ENCODE measurements at places on chromosomes 1 and 21.

DNA sequence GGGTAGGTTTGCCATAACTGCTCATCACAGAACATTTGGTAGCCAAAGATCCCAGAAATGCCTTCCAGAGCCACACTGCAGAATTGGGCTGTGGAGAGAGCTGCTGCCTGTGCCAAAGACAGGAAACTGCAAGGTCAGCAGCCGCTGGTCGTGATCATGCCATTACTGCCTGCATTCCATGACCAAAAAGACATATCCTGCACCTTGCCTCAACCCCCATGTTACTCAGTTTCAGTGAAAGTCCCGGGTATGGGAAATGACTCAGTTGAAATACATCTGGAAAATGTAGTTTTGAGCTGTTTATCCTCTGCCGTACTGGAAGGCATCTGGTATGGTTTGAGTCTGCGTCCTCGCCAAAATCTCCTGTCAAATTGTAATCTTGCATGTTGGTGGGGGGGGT is 161.7 kb downstream of the FCRL5 start:
- peak; percentile 82 for DNase-seq

- no peak for DNase-seq
Observed at GRCh38 chr1:205532996-205533735, 28.7 kb downstream of the CDK18 start.

GRCh38 chr1:117169871-117170596 is 40.7 kb downstream of the VTCN1 start:
- DNase-seq = no peak

DNA sequence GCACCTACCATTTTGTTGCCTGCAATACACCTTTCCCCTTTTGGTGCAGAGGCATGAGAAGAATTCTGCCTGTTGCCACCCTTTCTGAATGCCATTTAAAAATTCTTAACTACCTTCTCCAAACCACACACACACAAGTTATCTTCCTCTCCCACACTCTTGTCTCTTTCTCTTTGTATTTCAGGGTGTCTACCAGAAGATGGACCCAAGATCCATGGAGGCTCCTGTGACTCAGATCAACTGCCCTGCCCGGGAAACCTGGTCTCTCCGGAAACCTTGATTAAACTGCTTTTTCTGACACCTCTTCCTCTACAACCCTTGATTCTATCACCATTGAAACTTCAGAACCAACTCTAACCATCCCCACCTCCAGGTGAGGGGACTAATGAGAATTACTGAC is 2.4 kb upstream of the TARS2 start:
- no peak for DNase-seq

DNA sequence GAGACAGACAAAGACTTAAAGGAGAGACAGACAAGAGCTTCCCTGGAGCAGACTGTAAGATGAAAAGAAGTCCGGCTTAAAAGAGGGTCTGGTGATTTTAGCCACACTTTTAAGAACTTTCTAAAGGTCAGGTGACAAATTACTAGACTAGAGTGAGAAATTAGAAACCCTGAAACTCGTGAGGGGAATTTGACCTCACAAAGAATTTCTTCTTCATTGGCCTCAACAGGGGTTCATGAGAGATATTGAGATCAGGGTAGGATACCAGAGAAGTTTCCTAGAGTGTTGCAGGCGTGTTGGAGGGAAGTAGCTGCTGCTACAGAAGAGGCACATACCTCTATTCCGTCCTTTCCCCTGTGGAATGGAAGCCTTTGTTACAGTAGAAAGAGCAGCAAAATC is 884.4 kb downstream of the KCNT2 start:
- DNase-seq = no peak

DNA sequence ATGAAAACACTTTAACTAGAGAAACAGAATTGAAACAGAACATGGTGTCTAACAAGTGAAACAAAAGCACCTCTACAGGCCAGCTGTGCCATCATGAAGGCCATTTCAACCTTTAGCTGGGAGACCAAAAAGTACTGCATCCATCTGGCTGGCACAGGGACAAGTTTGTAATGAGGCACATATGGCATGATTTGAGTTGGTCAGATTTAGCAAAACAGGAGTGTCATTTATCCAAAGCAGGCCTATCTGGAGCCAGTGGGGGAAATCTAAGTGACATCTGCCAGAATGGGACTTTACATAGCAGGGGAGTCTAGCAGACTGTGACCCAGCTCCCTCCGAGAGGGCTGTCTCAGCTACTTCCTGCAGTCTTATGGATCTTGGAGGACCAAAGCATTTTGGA is 51.9 kb downstream of the DNTTIP2 start:
- no peak for DNase-seq

DNA sequence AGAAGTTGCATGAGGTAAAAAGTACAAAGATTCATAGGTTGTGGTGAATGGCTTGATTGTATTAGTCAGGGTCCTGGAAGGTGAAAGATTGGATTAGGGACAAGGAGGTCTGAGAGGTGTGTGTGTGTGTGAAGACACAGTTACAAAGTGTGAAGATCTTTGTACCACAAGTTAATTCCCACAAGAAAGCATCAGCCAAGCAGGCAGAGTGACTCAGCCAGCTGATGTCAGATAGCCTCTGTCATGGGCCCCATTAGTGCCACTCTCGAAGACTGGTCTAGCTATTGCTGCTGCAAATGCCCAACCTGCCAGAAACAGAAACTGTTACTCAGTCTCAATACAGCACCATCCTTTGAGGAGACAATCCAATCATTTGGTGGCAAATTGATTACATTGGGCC is 96.5 kb downstream of the DTL start:
- DNase-seq = no peak

- no peak for DNase-seq
Observed at GRCh38 chr21:29105218-29105617, 25.2 kb upstream of the MAP3K7CL start.

- no peak for DNase-seq
Observed at GRCh38 chr1:26434161-26434752, 2.1 kb downstream of the DHDDS start.
